Dermis blood vessel endothelial cell (primary cell): ENCODE measurements at places on chromosomes 5 and 9.

DNA sequence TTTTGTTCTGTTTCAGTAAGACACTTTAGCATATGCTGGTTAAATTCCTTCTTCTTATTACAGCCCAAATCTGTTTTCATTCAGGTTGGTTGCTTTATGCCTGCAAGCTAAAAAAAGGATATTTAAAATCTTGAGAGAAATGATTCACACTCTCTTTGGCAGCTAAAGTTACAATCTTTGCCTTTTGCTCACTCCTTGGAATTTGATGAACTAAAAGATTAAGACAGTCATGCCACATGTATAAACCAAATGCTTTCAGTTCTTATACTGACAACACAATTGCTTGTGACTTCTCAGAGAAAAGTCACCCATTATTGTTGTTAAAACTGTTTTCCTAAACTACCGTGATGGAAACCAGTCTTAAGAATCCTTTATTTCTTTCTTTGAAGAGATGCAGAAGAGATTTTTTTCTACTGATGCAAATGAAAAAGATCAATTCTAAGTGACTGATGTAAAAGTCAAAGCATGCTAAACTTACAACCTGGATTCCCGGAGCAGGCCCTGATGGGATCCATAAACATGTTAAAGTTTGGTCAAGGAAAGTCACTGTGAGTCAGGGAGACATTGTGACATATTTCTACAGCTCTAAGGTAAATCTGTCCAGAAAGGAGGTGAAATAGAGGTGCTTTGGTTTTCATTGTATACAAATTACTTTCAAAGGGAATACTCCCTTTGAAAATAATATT lies 144.2 kb upstream of the CDH10 start:
- DNase-seq, result no peak

DNA sequence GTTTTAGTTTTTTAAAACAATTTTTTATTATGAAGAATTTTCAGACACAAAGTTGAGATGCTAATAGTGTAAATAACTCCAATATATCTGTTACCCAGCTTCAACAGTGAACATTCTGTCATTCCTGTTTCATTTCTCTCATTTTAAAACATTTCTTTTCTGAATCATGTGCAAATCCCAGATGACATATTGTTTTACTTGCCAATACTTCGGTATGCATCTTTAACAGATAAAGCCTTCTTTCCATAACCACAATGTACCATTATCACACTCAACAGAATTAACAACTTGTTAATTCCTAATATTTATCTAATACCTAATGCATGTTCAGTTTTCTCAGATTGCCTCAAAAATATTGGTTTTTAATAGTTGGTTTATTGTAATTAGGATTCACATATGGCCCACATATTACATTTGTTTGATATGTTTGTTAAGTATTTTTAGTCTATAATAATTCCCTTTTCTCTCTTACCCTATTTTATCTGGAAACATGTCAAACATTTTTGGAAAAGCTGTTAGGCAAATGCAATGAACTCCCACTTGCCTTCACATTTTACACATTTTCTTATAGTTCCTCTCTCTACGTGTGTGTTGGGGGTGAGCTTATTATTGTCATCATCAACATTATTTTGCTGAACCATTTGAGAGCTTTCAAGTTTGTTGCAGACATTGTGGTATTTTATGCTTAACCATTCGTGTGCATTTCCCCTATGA lies 58.7 kb upstream of the ANKRD55 start:
- DNase-seq, result no peak

DNA sequence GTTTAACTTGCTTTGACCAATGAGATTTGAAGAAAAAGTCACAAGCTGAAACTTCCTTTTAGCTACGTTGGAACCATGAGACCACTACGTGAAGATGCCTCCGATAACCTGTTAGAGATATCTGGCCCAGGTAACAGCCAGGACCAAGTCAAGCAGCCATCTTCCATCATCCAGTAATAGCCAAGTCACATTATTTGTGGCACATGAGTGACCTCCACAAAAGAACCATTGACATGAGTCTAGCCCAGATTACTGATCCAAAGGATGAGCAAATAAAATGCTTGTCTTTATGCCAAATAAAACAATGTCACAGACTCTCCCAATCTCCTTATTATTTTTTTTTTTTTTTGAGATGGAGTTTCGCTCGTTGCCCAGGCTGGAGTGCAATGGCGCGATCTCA lies 1.6 kb downstream of the DEPDC1B start:
- no peak for DNase-seq

GRCh38 chr5:11491404-11492075 lies 412.7 kb downstream of the CTNND2 start:
- no peak for DNase-seq

DNA sequence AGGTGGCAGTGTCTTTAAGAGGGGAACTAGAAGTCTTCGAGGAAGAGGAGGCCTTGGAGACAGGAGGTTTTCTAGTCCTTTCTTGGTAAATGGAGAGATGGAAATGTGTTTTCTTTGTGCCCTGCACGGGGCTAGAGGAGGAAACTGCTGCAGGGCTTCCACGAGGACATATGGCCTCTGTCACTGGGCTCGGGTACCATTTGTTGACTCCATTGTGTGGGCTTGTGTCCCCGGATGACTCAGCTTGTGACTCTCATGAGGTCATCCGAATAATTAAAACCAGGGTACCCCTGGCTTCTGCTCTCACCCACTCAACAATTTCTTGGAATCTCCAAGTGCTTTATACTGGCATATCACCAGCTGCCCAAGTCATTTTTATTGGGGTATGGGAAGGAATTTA lies 261.7 kb downstream of the KIF4B start:
- DNase-seq, result no peak

DNA sequence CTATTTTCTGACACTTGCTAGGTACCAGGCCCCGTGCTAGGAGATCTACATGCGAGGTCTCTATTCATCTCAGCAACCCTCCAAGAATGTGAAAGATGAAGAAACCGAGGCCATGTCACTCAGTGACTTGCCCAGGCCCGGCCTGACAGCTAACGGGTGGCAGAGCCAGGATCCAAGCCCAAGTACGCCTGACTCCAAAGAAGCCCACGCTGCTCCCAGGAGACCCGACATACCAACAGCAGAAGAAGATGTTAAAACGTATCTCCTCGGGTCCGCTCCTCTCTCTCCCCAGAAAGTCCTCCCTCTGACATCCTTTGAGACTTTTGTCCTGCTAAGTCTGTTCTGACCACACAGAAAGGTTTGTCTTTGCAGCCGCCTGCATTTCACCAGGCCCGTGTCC lies 65.2 kb downstream of the CRB2 start:
- no peak for DNase-seq

DNA sequence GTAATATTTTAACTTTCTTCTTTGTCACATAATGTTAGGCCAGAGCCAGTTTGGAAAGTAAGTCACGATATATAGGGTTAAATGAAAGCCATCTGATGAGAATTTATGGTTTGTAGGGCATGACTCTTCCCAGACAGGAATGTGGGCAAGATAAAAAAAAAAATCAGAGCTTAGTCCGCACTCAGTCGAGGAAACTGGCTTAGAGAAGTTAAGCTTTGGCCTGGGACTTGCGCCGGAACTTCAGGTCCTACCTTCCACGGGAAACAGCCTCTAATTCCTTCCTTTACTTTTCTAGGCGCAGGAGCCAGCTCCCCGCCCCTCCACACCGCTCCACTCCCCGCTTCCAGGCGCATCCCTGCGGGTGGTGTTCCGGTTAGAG lies 475 bp downstream of the DDX31 start:
- DNase-seq, result no peak
